Central memory CD4-positive, alpha-beta T cell (primary cell): ENCODE measurements at places on chromosomes 4 and X.

DNA sequence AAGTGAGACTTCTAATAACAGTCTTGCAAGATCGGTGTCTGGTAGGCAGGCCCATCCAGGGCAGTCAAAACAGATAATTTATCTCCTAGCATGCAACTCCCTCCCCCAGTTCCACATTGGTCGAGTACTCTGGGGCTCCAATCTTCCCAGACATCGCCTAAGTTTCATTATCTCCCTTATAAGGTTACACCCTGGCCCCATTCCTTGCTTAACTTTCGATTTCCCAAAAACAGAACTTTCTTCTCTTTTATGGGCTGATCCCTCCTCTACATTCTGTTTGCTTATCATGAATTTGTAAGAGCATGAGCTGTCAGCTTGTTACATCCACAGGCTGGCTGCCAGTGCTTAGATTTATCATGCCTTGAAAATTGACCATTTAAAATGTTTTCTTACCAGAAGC is 471.3 kb downstream of the TECRL start:
- no peak for DNase-seq

- no peak for DNase-seq
Observed at GRCh38 chrX:134622813-134623185, 35.5 kb downstream of the PLAC1 start.

DNA sequence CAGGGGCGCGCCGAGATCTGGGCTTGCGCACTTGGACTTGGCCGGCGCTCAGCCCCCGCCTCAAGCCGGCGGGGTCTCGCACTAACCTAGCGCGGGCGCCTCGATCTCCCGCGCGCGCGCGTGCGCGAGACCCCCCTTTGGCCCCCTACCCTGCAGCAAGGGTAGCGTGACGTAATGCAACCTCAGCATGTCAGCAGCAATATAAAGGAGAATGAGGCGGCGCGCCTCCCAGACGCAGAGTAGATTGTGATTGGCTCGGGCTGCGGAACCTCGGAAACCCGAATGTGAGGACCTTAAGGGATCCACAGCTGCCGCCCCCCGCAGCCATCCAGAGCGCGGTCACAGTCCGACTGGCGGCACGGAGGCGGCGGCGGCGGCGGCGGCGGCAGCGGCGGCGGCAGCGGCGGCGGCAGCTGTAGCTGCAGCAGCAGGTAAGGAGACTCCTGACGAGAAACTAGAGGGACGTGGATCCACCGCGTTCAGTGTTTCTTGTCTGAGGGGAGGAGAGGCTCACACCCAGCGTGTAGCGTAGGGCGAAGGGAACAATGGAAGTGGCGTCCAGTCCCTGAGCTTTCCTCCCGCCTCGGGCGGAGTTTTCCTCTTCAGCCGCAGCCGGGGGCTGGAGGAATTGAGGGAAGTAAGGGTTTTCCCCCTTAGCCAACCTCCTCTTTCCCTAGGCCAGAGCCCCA is at the start of the genes SATL1 and ZNF711:
Gene SATL1 (minus strand): TSS at position 19 of the 689 bp plus-strand sequence. CDS start 134,811 bp downstream, outside the sequence.
Gene ZNF711 (plus strand): TSS at position 231 of the 689 bp plus-strand sequence. CDS start 3,582 bp downstream, outside the sequence.
- DNase-seq, result no peak

DNA sequence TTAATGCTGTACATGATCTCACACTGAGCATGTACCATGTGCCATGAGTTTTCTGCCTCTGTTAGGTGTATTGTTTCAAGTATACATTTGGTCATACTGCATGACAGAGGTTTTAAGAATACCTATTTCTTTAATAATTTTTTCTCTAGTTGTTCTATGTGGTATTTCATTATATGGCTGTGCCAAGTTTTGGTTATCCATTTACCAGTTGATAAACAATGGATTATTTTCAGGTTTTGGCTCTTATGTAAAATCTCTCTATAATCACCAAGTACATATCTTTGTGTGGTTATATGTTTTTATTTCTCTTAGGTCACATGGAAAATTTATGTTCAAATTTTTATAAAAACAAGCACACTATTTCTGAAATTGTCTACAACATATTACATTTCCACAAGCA is 221.9 kb downstream of the GPM6A start:
- no peak for DNase-seq
